ENCODE measurements at places on chromosomes 2 and 18. TPM values are rescaled to one million over a fixed set of nuclear protein-coding genes. Genes with fewer than 3 reads are reported as not detected.

The CLEC4F gene
- 1.2 TPM for total RNA-seq

The RPS27A gene
- total RNA-seq, result 706 TPM

- no peaks in the 10 kb centered on the region for H3K27me3 ChIP-seq
- H3K27ac ChIP-seq, result no peak overlapping the region
- H3K4me3 ChIP-seq, result no peak overlapping the region
- no peak for DNase-seq
- H3K4me1 ChIP-seq, result no peaks in the 10 kb centered on the region
- no peaks in the 10 kb centered on the region for H3K36me3 ChIP-seq
Observed at GRCh38 chr2:157509744-157510143, 65.9 kb upstream of the CYTIP start.

DNA sequence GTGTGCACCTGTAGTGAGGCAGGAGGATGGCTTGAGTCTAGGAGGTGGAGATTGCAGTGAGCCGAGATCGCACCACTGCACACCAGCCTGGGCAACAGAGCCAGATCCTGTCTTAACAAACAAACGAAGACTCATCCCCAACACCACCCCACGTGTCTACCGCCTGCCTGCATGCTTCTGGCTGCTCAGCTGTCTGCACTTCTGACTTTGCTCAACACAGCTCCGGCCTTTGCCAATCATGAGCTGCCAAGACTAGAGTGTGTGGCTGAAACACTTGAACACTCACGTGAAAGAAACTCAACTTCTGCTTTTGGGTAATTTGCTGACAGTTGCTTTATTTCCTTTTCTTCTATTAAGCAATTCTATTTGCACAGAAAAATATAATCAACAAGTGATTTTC, 32.1 kb upstream of the SP3 start:
- H3K36me3 ChIP-seq, result no peaks in the 10 kb centered on the region
- peak; percentile 90 for DNase-seq
- no peaks in the 10 kb centered on the region for H3K27me3 ChIP-seq
- peak overlapping the region; percentile 25 for H3K27ac ChIP-seq

DNA sequence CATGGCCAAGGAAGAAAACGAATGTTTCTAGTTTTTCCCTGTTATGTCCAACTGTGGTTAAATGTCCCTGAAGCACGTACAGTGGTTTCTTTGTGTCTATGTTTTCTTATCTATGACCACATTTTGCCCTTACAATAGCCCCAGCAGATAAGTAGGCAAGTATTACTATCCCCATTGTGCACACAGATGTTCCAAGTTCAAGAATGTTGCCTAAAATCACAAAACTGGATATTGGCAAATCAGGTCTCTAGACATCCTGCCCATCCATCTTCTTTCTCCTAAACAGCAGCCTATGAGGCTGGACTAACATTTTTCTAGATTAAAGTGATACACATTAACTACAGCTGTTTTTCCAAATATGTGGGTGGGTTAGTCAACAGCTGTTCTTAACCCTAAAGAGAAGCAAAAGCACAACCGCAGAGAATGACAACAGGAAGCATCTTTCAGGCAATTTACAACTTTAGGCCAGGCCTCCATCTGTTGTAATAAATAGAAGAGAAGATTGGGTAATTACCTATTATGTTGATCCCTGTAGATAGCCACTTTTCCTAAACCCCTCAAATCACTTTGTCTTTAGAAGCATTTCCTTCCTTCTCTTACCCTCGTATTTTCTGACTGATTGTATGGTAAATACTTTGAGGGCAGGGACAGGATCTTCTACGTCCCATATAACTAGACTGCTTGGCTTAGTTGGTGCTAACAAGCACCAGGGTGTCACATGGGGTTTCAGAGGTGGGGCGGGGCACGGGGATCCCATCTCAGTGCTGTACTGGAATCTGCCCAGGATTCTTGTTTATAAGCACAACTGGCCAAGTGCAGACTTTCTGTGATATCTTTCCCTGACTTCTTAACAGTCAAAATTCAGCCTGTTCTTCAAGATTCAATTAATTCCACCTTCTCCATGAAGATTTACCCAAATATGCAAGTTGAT, 132.1 kb upstream of the SETBP1 start:
- H3K4me1 ChIP-seq, result no peaks in the 10 kb centered on the region
- no peak for DNase-seq
- H3K27ac ChIP-seq, result no peak overlapping the region
- no peaks in the 10 kb centered on the region for H3K36me3 ChIP-seq

DNA sequence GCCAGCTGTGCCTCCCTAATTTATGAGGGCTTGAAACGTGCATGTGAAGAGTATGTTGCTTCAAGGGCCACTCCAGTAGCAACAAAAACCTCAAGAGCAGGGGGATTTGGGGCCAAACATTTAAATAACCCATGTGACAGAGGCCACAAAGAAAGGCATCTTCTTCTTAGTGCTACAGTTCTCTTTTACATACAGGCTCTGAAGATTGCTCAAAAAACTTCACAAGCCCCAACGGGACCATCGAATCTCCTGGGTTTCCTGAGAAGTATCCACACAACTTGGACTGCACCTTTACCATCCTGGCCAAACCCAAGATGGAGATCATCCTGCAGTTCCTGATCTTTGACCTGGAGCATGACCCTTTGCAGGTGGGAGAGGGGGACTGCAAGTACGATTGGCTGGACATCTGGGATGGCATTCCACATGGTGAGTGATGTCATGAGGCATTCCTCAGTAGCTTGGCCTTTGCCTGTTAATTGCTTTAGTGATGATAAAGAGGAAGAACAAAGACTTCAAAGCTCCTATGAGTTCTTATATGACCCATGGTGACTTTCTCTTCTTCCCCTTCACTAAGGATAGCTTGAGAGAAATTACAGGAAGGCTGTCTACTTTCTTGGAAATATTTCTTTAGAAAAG, 40.1 kb downstream of the NRP2 start:
- H3K36me3 ChIP-seq, result peaks cover 48% of the 10 kb centered on the region
- no peak for DNase-seq
- no peak overlapping the region for H3K27ac ChIP-seq
- no peak overlapping the region for H3K4me3 ChIP-seq

Measured in upper lobe of right lung (tissue), 1 donor.